ENCODE measurements at places on chromosomes 1 and 21.

DNA sequence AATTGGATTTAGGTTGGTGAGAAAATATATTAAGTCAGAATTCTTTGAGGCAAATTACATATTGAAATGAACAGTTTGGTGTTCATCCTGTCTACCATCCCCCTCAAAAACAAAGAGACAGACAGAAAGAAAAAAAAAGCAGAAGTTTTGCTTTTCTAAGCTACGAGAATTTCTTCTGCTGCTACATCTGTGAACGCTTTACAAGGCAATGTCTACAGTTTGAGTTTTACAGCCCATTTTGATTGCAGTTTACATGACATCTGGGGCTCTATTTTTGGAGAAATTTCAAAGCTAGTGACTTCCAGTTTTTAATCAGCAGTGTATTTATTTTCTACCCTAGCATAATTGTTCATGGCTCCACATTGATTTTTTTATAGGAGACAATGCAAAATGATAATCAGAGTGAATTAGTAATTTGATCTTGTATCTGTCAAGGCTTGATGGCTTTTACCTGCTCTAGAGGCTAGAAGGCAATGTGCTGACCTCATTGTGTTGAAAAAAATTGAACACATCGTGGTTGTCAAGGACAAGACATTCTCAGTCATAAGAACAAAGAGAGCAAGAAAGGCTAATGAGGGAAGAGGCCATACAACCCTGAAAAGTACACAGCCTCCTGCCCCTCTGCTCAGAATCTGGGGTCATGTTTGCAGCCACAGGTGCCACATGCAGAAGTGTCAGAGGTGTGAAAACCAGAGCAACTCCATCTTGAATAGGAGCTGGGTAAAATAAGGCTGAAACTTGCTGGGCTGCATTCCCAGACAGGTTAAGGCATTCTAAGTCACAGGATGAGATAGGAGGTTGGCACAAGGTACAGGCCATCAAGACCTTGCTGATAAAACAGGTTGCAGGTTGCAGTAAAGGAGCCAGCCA is 201.0 kb upstream of the CAMK1G start:
- ATAC-seq, result no peak

GRCh38 chr1:87176514-87176913 is 152.2 kb upstream of the LMO4 start:
- no peak for ATAC-seq

DNA sequence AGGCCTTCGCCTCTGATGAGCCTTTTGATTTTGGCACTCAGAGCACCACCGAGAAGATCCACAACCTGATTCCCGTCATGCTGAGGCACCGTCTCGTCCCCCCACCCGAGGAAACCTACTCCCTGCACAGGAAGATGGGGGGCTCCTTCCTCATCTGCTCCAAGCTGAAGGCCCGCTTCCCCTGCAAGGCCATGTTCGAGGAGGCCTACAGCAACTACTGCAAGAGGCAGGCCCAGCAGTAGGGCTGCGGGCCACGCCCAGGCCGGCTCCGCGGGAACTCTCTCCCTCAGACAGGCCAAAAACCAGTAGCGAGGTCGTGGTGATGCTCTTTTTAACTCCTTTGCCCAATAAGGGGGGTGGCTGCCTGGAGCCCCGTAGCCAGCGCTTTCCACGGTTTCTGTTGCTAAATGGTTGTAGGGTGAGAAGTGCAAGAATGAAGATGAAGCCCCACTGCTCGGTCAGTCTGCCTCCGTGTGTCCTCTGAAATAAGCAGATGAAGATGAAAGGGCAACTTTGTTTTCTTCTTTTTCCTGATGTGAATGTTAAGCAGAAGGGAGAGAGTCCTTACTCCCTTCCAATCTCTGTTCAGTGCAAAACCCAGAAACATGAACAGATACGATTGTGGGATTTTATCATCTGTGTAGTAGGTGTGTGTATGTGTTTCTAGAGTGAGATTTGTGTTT is 46.5 kb downstream of the COQ8A start:
- no peak for ATAC-seq

DNA sequence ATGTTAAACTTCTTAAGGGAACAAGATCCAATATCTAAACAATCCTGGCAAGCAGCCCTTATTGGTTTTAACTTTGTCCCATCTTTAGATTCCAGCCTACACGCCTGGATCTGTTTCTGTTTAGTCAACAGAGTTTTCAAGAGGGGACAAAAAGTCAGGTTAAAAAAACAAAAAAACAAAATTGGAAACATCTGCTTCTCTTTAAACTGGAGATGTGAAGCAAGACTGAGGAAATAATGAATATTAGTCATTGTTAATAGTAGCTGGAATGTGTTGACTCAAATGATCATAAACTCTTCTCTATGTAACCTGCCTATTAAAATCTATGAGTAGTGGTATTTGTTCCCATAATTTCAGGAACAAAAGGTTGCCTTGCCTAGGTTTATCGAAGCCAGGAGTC is 55.0 kb downstream of the NID1 start:
- no peak for ATAC-seq

DNA sequence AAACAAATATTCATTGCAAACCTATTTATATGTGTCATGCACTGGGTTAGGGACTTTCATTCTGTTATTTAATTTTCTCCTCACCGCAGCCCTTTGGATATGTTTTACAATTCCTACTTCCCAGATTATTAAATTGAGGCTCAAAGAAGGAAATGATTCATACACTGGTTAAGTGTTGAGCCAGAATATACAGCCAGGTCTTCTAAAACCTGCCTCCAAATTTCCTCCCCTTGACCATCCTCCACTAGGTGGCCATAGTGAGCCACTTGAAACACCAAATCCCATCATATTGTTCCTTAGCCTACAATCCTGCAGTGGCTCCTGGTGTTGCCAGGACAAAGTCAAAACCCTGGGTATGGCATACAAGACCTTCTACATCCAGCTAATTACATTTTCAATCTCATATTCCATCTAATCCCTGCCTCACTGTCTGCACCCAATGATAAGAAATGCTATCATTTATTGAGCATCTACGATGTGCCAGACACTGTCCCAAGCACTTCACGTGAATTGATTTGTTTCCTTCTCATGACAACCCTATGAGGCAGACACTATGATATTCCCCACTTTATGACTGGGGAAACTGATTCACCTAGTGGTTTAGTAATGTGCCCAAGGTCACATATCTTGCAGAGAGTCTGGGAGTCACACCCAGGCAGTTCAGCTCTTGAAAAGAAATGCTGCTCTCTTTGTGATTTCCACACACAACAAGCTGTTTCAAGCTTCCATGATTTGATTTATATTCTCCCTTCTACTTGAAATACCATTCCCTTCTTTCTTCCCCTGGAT is 23.6 kb upstream of the KIRREL1 start:
- no peak for ATAC-seq

DNA sequence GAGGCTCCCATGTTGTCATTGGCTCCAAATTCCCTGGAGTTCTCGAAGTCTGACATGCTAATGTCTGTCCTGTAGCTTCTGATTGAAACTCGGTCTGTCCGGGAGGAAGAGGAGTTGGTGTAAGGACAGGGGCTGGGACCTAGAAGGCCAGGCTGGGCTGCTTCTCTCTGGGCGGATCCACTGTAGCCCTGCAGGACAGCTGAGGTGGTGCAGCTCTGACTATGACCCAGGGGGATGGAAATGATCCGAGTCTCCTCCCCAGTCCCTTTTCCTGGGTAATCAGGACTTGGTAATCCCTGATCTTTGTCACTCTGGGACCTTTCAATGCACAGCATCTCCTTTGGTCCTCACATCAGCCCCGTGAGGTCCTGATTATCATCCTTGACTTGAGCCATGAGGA is 10.0 kb upstream of the FCMR start:
- ATAC-seq, result no peak

- ATAC-seq, result no peak
Measured at GRCh38 chr21:25700741-25701140, 34.0 kb downstream of the ATP5PF start.

GRCh38 chr1:208243527-208243966 is 637 bp downstream of the PLXNA2 start:
- no peak for ATAC-seq

GRCh38 chr1:19067182-19067911 is 110.9 kb upstream of the IFFO2 start:
- ATAC-seq, result no peak

DNA sequence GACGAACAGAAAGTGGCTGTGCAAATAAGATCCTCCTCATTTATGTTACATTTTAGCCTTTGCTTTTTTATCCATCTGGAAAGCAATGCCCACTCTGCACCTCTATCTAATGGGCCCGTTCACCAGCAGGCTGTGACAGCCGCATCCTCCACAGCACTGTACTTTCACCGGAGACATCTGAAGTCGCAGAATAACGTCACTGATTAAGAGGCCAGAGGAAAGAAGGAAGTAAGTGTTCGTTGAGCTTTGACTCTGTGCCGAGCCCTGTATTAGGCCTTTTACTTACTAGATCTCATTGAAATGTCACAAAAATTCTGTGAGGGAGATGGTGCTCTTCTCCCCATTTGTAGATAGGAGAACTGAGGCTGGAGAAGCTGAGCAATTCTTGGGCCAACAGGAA is 62.3 kb downstream of the KAZN start:
- no peak for ATAC-seq

DNA sequence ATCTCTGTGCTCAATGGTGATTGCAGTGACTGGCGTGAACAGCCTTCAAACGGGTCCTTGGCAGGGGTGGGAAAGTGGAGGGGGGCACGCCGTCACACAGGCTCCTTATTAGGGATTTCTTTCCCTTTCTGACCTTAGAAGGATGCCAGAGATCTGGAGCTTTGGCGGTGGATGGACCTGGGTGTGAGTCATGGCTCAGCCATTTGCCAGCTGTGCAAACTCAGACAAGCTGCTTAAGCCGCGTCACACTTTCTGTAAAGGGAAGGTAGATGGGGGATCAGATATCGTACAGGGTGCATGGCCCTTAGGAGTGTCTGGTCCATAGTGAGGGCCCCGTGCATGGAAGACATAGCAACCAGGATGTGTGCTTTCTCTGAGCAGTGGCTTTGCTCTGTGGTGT is 48.3 kb upstream of the C1orf174 start:
- ATAC-seq, result no peak

- ATAC-seq, result no peak
Measured at GRCh38 chr1:116131866-116132605, 20.8 kb downstream of the MAB21L3 start.

GRCh38 chr1:201025571-201026002 is 2.1 kb upstream of the KIF21B start:
- ATAC-seq, result no peak

GRCh38 chr21:37424396-37424795 is 57.8 kb downstream of the DYRK1A start:
- no peak for ATAC-seq

- ATAC-seq, result peak; percentile 30
Measured at GRCh38 chr1:88935522-88936222, 44.3 kb upstream of the GTF2B start.

DNA sequence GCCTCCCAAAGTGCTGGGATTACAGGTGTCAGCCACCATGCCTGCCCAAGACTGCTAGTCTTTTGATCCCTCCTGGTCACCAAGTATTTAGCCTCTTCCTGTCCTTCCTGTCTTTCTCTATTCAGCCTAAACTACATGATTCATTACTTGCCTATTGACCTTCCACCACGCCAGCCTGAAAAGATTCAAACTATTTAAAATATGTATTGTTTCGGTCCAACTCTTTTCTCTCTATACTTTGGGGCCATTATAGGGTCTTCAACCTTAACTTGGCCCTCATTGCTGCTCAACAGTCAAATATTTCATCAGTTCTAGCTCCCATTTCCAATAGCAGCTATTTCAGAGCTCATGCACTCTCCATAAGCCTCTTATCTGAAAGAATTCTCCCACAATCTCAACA is 153.0 kb downstream of the TNFSF18 start:
- no peak for ATAC-seq

GRCh38 chr1:25501235-25502058 is 42.0 kb upstream of the LDLRAP1 start:
- no peak for ATAC-seq

GRCh38 chr1:218488531-218488930 is 143.4 kb downstream of the TGFB2 start:
- no peak for ATAC-seq

DNA sequence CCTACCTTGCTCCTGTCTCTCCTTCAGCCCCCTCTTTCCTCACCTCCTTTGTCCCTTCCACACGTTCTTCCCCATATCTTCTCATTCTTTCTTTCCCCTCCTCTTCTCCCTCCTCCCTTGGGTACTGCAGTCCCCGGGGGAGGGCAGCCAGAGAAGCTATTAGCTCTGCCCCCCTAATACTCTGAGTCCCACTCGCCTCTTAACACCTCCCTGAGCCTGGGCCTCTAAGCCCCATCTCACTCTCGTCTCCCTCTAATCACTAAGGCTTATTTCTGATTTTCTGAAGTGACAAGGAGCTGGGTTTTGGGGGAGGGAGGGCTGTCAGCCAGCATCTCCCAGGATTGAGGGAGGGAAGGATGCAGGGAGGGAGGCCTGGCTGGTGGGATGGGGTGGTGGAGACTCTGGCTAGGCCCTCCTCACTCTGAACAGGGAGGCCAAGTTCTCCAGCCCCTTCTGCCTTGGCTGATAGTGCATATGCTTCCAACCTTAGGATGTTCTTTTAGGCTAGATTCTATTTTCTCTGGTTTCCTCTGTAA is 25.6 kb upstream of the DMBX1 start:
- ATAC-seq, result no peak

DNA sequence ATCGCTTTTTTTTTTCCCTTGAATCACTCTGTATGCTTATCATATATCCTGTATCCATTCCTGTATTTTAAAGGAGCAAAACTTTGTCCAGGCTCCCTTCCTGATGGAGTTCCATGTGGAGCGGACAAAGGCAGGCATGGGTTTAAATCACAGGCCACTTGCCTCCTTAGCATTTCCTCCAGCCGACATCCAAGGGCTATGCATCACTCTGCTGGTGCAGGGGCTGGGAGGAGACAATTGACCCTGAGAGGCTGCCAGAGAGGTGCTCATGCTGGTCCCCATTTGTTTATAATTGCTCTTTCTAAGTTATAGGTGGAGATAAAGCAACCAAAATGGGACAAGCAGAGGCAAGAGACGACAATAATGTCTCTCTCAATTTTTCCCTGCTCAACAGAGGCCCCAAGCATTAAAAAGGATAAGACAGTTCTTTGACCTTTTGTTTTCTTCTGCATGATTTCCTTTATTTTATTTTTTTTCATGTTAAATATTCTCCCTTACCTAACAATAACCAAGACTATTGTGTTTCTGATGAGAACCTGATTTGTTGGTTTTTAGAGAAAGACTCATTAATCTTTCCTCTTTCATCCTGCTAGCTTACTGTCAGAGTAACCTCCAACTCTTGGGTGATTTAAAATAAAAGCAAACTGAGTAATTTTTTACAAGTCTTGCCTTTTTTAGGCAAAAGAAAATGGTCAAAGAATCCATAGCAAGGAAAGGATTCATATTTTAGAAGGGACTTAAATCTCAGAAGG is 353.7 kb downstream of the ADGRL2 start:
- ATAC-seq, result no peak

Measured in activated CD4-positive, CD25-positive, alpha-beta regulatory T cell treated with anti-CD3 and anti-CD28 coated beads, Interleukin-2, amount 50 U/mL, for 24 hours (primary cell).